SK-MEL-5 (cell line): ENCODE measurements at places on chromosomes 7 and 10. TPM values are rescaled to one million over a fixed set of nuclear protein-coding genes. Genes with fewer than 3 reads are reported as not detected.

Gene RTKN2
- 0.98 and 1.4 TPM in 2 replicates for total RNA-seq

Gene SLC18A3
- 0.11 TPM in 1 of 2 replicates, not detected in the other for total RNA-seq

Gene BHLHA15
- total RNA-seq: not detected in 2 replicates

DNA sequence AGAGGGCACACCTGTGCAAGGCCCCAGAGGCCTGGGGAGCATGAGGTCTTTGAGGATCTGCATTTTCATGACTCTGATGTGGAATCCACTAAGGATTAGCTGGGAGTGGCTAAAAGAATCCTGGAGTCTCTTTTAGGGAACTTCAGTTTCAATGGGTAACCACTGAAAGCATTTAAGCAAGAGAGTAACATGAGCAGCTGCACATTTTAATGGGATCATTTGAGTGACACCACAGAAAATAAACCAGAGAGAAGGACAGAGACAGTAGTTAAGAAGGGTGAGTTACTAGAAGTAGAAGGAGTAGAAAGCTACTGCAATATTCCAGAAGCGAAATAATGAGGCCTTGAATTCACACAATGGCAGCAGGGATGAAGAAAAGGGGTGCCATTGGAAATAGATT lies 5.2 kb downstream of the GOT1 start:
- no peak for DNase-seq

GRCh38 chr7:130400120-130400572 lies 19.9 kb downstream of the CPA1 start:
- DNase-seq: no peak

DNA sequence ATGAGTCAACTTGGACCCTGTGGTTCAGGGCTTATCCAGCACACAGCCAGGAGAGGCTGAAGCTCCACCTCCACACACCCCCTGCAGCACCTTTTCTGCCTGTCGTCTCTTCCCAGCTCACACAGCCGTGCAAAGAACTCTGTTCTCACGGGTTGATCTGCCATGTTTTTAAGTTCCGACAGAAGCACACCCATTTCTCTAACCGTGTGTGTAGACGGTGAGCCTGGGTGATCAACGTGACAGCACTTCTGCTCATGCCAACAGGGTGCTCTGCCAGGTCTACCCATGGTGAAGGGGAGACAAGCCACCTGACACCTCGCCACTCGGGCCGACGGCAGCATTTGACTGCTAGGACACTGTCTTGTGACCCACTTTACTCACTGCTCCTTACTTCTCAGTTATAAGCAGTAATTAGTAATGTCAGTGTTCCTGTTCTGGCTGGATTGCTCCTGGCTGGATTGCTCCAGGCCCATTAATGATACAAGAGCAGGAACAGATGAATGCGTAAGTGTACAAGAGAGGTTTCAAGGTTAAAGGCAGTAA lies 90.5 kb downstream of the RNF216 start:
- DNase-seq: no peak
